ENCODE measurements at places on chromosomes 2 and 18. TPM values are rescaled to one million over a fixed set of nuclear protein-coding genes. Genes with fewer than 3 reads are reported as not detected.

Gene GPR75
- 1.2 TPM for total RNA-seq

GRCh38 chr18:32175265-32175664 is 14.6 kb upstream of the MEP1B start:
- no peak for DNase-seq

GRCh38 chr2:43149482-43150107 is 76.8 kb downstream of the ZFP36L2 start:
- DNase-seq: peak; percentile 86

- no peak for DNase-seq
Observed at GRCh38 chr2:17107871-17108270, 410.4 kb downstream of the RAD51AP2 start.

- no peak for DNase-seq
Observed at GRCh38 chr2:96984300-96984699, 2.1 kb downstream of the FAM178B start.

- DNase-seq: no peak
Observed at GRCh38 chr2:126949775-126950174, 51.1 kb downstream of the TEX51 start.

GRCh38 chr18:64179556-64180080 is 30.7 kb upstream of the LINC00305 start:
- DNase-seq: no peak

GRCh38 chr18:24208270-24209035 is 69.6 kb downstream of the CABYR start:
- DNase-seq: no peak
